ENCODE measurements at places on chromosomes 12 and 14.

DNA sequence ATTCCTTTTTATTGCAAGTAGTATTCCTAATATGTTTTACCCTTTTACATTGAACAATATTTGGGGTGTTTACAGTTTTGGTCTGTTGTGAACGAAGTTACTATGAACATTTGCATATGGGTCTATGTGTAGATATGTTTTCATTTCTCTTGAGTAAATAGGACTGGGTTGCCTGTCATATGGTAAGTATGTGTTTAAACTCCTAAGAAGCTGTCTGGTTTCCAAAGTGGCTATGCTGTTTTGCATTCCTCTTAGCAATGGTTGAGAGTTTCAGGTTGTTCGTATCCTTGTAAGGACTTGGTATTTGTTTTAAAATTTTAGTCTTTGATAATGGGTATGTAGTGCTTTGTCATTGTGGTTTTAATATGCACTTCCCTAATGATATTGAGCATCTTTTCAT lies 6.3 kb downstream of the METAP2 start:
- DNase-seq, result no peak

DNA sequence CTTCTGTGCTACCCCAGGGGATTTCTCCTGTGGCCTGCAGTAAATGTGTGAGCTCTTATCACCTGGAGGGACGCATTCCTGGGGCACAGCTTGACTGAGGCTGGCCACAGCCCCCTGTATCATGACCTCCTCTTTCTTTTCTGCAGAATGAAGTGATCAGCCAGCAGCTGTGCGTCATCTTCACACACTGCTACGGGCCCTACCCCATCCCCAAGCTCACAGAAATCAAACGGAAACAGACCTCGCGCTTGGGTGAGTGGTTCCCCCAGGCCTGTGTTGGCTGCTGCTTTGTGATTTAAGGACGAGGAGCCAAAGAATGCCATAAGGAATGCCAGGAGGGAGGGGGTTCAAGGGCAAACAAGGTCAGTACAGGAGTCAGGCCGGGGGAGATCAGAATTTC lies 50.5 kb upstream of the PWP1 start:
- peak; percentile 27 for DNase-seq

DNA sequence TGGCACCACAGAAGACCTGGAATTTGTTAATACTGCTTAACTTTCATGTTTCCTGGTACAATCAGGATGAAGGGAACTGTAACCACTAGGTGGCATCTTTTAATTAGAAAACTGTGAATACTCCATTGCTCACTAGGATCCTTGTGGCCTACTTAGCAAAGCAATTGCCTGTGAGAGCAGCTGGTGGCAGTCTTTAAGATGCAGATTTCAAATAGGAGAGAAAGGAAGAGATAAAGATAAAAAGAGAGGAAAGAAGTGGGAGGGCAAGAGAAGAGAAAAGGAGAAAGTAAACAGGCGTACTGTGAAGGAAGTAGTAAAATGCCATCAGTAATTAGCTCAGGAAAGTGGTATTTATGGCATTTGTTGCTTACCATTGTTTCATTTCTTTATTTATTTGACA lies 114.5 kb downstream of the RAD51B start:
- DNase-seq, result peak; percentile 93

DNA sequence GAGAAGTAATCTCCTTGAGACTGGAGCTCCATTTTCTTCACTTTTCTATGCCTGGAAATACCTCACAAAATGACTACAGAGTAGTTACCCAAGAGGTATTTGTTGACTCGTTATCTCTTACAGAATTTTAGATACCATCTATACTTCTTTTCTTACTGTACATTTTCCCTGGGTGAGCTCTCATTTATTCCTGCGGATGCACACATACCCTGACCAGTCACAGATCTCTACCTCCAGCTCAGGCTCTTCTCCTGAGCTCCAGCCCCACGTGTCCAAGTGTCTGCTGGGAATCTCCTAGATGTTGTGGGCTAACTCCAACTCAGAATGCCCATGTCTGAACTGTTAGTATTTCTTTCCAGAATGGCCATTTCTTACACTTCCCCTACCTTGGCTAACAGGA lies 403.1 kb downstream of the RAD51B start:
- DNase-seq, result no peak

DNA sequence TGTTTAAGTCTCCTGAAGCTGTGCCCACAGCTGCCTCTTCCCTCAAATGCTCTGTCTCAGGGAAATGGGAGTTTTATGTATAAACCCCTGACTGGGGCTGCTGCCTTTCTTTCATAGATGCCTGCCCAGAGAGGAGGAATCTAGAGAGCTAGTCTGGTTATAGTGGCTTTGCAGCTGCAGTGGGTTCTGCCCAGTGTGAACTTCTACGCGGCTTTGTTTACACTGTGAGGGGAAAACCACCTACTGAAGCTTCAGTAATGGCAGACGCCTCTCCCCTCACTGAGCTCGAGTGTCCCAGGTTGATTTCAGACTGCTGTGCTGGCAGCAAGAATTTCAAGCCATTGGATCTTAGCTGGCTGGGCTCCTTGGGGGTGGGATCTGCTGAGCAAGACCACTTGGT lies 36.9 kb downstream of the SCYL2 start:
- no peak for DNase-seq

- peak; percentile 77 for DNase-seq
Measured at GRCh38 chr14:104680056-104680805, 9.2 kb upstream of the INF2 start.

DNA sequence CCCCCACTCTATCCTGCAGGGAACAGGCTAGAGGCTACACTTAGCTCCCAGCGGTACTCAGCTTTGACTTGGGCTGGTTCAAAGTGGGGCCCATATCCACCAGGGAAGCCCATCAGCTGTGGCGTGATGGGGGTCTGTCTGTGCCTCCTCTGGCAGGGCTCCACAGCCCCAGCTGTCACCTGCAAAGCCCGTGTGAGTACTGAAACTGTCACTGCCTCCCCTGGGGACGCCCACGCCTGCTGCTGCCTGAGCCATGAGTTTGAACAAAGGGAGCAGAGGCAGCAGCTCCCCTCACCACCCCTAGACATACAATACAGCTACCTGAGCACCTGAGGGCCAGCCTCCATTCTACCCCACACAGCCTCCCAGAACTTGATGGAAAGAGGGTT lies 5.0 kb downstream of the REM2 start:
- DNase-seq, result no peak

DNA sequence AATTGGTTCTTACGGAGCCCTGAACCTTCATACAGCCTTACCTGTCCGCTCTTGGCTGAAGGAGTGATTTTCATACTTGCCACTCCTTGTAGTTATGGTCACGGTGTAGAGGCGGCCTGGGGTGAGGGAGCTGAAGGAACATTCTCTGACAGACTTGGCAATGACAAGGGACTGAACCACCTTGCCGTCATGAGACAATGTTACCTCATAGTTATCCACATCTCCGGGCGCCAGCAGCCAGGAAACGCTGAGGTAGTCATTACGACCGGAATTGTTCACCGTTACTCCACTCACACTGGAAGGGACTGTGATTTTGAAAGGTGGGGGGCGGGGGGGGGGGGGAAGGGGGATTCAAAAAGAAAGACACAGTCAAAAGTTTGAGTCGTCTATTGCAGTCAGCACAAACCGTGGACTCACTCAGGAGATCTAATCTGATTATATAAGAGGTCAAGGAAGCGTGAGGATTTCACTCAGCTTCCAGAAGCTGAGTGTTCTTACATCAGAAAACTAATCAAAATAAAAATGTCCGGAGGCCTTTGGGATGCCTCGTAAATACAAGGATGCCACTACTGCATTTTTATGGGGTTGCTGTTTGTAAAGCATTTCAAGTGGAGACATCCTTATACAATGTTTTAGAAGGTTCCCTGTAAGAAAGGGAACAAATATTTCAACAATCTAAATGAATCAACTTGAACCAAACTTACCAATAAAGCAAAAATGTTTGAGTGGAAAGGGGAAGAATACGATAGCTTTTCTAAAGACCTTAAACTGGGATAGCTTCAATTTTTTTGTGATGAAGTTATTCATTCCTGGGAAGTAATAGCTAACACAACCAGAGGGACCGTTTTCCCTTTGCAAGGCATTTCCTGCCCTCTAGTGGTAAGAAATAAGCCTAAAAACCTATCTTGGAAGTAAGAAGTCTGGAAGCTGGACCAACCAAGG lies 60.6 kb downstream of the PTPRB start:
- DNase-seq, result peak; percentile 91

DNA sequence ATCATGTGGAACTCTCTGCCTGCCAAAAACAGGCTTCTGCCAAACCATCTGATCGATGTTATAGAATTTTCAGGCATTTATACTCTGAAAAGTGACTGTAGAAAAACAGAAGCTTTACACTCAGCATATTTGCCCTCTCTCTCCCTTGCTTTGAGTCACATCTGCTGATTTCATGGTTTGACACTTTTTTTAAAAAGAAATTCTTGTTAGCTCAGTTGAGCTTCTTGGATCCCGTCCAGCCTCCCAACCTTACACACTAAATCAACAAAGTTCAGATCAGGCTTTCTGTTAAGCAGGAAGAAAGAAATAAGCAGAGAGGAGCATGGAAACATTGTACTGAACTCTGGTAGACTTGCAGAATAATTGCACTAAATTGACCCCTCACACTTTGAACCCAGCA lies 193.6 kb upstream of the SEL1L start:
- no peak for DNase-seq

- no peak for DNase-seq
Measured at GRCh38 chr14:71418532-71419245, 511.4 kb downstream of the PCNX1 start.

- no peak for DNase-seq
Measured at GRCh38 chr14:69346710-69347109, 51.4 kb downstream of the ERH start.

- no peak for DNase-seq
Measured at GRCh38 chr12:85659754-85660530, 176.3 kb downstream of the RASSF9 start.

GRCh38 chr14:35387713-35388579 lies 16.6 kb downstream of the NFKBIA start:
- DNase-seq, result no peak

DNA sequence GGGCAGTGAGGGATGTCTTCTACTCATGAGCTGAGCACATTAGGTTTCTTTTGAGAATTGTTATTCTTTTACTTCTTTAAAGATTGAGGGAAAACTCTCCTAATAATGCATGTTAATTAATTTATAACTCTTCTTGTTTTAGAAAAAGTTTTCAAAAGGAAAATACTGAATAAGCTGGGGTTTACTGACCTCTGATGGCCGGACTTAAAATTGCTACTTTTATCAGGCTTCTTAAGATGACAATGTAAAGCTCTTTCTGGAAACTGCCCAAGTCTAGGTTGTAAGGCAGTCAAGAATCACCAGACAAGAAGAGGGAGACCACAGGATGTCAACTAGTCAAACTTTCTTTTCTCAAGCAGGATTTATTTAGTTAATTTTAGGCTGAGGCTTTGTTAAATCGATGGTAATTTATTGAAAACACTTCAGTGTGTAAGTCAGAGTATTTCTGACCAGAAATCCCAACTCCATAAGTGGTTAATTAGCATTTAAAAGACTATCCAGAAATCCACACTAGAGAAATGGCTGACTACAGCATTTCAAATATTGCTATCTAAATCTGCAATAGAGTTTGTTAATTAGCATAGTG lies 82.1 kb downstream of the AVPR1A start:
- peak; percentile 87 for DNase-seq

- no peak for DNase-seq
Measured at GRCh38 chr14:36132826-36133225, 43.7 kb downstream of the PTCSC3 start.

- DNase-seq, result peak; percentile 58
Measured at GRCh38 chr12:120668868-120669840, 17.8 kb upstream of the MLEC start.

- DNase-seq, result no peak
Measured at GRCh38 chr12:63805704-63806672, 26.3 kb downstream of the RXYLT1 start.

- DNase-seq, result no peak
Measured at GRCh38 chr12:76914102-76914859, 35.5 kb upstream of the CSRP2 start.

- peak; percentile 67 for DNase-seq
Measured at GRCh38 chr12:96890331-96890730, 16.7 kb upstream of the NEDD1 start.

GRCh38 chr12:112007945-112008344 lies 5.0 kb downstream of the TMEM116 start:
- DNase-seq, result no peak

GRCh38 chr14:100402631-100403030 lies 79.5 kb downstream of the SLC25A47 start:
- DNase-seq, result no peak

- no peak for DNase-seq
Measured at GRCh38 chr14:22890416-22890815, 7.4 kb downstream of the REM2 start.

GRCh38 chr12:11728154-11728755 lies 78.8 kb downstream of the ETV6 start:
- no peak for DNase-seq

DNA sequence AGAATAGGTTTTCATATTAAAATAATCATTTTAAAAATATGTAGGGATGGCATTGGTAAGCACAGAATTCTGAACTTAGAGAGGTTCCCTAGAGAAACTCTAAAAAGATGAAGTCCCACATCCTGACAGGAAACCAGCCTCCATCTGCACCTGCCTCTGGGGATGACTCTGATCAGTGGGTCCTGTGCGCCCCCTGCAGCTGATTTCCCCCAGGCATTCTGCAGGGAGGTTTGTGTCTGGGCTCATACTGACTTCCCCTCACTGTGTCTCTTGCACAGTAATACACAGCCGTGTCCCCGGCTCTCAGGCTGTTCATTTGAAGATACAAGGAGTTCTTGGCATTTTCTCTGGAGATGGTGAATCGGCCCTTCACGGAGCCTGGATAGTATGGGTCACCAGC lies 602.9 kb downstream of the TMEM121 start:
- DNase-seq, result no peak

DNA sequence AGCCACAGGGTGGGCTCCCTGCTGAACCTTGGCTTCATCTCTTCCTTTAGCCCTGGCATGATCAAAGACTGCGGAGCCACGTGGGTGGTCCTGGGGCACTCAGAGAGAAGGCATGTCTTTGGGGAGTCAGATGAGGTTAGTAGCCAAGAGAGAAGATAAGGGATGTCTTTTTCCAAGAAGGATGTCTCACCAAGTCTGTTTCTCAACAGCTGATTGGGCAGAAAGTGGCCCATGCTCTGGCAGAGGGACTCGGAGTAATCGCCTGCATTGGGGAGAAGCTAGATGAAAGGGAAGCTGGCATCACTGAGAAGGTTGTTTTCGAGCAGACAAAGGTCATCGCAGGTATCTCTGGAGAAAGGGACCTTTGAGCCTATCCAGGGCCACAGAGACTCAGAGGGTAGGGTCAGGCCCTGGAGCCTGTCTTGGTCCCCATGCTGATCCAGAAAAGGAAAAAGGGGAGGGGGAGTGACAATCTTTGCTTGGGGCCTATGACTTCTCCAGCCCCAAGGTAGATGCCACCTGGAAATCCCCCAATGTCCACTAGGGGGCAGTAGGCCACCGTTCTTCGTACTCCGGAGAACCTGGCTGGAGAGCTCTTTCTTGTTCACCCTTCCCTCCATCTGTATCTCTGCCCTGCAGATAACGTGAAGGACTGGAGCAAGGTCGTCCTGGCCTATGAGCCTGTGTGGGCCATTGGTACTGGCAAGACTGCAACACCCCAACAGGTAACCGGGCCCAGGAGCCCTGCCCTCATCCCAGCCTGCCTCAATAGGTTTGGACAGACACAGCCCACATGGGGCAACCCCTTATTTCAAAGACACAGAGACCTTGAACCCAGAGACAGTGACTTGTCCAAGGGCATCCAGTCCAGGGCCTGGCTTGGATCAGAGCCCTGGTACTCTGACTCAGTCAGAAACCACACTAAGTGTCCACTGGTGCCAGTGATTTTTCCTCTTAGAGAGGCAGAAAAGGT lies 2.0 kb downstream of the TPI1 start:
- DNase-seq, result peak; percentile 80

- peak; percentile 69 for DNase-seq
Measured at GRCh38 chr12:57146961-57147944, at the start of gene LRP1-AS. Gene LRP1-AS, minus strand, starts transcription at chr12:57147619.

Measured in fibroblast of the aortic adventitia (primary cell).